ENCODE measurements at places on chromosomes 5 and 9.

DNA sequence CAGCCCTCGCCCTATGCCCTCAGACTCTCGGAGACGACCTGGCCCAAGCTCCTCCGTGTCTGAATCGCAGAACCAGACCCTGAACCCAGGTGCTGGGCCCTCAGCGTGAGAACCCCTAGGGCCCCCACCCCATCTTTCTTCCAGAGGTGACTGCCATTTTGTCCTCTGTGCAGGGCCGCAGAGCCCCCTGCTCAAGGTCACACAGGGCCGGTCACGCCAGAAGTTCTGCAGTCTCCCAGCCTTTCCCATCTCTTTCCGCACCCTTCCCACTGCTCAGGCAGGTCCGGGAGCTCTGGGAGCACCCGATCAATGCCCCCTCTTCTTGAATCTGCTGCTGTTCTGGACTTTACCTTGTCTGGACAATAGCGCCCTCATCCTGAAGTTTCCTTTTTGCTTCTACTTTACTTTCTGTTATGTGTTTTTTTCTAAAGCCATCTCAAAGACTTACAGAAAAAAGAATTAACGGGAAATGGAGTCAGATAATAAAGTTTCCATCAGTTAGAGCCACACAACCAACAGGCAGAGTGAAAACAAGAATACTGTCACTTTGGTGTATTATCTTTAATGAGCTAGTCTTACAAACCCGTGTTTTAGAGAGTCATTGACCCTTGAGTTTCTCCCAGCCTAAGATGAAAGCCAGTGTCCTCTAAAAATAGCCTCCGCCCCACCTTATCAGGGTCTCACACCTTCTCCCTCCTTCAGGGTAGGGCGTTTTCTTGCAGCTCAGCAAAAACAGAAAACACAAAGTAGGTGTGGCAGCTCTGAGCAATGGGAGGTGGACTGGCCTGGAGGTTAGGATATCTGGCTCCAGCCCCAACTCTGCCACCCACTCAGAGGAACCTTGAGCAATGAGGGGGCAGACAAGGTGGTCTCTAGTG lies 1.8 kb downstream of the TMOD1 start:
- no peak for DNase-seq

DNA sequence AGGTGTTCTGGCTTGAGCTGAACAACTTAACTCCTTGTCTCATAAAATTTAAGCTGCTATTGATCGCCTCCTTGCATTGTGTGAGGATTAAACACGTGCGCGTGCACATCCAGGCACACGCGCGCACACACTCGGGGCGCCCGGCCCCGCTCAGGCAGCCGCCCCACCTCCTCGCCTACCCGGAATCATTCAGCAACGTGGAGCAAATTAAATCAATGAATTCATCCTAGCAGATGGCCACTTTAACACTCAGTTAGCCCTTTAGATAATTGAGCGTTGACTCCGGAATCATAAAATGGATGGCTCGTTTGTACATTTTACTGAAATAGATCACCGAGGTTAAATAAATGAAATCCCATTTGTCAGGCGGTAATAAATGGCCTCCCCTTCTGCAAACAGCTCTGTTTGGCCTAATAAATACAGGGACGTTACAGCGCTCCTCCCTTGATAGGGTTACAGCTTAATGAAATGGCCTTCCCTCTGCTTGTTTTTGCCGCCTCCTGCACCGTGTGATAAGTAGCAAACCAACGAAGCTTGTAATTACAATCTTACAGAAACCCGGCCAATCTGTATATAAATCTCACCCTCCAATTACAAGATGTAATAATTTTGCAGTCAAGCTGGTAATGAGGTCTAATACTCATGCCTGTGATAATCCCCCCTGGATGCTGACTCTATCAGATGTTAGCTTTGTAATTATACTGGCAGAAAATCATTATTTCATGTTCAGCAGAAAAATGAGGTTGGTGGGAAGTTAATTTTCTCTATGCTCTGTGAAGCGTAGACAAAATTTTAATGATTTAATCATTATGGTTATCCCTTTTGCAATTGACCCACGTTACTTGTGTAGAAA lies 229.7 kb upstream of the IRX4 start:
- no peak for DNase-seq

DNA sequence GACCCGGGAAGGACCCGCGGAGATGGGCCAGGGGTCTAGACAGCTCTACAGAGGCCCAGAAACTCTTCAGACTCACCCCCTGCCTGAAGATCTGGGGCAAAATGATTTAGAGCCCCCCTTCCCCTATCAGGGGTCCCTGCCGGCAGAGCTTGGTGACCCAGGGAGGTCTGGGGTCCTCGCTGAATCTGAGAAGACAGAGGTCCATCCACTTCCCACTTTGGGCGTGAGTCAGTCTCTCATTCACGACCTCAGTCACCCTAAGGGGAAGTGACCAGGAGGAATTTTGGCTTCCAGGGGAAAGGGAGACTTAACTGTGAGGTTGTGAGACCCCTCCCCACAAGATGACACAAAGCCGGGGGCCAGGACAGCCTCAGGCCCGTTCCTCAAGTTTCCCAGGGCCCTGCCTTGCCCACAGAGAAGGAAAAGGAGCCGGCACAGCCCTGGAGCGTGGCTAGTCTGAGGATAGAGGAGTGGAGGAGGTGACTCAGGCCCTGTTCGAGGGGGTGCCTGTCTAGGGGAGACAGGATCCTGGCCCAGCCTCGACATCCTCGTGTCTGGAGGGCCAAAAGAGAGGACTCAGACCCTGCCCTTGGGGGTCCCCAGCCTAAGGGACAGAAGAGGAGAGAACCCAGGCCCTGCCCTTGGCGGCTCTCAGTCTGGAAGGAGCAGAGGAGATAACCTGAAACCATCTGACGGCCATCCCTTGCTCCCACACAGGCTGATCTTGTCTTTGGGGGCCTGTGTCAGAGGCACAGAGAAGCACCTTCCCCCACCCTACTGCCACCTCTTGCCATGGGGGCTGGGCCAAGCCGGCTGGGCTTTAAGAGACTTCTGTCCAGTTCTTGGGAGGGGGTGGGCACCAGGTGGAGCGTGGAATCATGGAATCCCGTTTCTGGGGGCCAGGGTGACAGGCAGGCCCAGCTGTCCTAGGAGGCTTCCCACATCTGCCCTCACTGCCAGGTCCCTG lies 889 bp downstream of the PDLIM4 start:
- no peak for DNase-seq

- DNase-seq, result no peak
Measured at GRCh38 chr9:95627802-95628201, 111.0 kb upstream of the PTCH1 start.

- peak; percentile 73 for DNase-seq
Measured at GRCh38 chr9:124840300-124840833, 12.9 kb upstream of the WDR38 start.

DNA sequence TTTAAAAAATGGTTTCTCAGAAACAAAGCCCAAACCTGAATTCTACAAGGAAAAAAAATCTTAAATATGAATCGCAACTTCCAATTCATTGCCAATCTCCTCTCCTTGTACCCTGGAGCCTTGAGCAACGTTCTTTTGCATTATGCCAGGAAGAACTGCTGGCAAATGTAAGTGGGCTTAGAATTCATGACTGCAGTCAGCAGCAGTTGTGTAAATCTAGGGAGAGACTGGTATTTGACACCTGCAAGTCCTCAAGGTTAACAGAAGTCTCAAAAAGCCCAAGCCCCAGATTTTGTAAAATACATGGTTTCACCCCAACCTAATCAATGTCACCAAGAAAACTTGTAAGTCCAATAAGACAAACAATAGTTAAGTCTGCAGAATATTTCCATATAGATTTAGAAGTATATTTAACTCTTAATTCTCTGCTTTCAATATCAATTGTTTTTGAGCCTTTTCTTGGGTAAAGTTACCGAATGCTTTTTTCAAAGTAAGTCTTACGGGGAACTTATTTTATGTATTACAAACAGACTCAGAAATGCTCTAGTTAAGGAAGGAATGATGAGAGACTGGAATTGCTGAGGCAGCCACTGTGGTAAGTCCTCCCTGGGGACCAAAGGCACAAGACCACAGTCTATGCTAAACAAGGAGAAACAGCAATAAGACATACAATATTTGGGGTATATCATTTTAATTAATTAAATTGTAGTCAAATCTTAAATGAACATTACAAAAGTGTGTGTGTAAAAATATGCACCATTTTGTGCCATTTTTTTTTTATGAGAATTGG lies 31.3 kb downstream of the ELL2 start:
- no peak for DNase-seq

DNA sequence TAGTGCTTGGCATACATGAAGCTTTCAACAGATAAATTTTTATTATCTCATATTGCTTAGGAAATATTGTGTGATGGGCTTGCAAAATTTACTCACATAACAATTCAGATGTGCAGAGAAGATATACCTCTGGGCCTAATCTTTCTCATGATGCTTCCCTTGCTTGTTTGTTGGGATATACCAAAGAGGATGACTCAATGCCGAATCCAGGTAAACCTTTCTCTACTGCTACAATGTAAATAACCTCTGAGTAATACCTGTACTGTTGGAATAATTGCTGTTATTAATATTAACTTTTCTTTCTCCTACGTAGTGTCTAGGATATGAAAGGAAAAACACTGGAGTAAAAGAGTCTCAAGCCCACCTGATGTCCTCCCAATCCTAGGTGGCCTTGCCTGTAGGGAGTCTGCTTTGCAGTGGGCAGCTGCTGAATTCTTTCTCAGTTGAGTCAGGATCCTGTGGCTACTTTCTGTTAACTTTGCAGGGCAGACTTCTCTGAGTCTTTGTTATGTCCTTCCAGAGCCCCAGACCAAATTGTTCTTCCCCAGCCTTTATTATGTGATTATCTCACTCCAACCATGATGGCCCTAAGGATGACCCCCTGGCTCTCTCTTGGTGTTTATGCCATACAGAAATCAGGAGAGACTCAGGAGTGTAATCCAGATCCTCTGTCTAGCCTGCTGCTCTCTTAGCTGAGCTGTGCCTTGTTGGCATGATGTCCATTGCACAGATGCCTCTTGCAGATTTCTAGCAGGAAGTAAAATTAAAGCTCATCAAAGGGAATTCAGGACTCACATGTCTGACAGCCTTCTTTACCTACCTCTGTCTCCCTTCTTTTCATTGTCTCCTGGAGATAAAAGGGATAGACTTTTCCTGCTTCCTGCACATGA lies 208.1 kb downstream of the SNX18 start:
- no peak for DNase-seq

GRCh38 chr9:83956086-83956435 lies 24.0 kb downstream of the HNRNPK start:
- DNase-seq, result no peak

DNA sequence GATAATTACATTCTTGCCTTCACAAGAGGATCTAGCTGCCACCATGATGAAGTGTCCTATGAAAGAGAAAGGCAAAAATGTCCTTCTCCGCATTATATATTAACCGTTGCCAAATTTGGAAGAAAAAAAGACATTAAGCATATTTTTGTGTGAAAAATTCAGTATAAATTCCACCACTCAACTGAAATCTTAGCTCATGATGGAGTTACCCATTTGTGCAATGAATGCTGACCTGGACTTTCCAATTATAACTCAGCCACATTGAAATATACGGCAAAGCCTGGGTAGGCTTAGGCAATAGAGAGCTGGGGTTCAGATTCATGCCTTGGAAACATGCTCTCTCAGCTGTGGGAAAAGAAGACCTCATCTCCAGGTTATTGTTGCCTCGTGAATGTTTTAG lies 71.3 kb upstream of the VCAN start:
- DNase-seq, result no peak

GRCh38 chr9:93177676-93178075 lies 6.3 kb upstream of the WNK2 start:
- no peak for DNase-seq

- DNase-seq, result no peak
Measured at GRCh38 chr5:96150007-96150406, 188.4 kb upstream of the ELL2 start.

DNA sequence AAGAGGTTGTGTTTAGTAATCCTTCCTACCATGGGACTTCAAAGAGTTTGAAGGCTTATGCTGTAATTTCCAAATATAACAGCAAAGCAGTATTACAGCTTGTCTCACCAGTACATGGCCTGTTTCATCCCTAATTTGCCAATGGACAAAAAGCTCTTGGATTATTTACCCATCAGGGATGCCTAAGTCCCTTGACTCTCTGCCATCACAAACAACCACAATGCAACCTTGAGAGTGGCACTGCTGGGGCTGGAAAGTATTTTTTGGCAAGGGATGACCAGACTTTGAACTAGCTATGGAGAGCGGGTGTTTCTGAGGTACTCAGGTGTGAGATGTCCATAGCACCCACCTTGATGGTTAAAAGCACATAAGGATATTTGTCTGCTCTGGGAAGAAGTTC lies 9.1 kb downstream of the MAMDC2 start:
- no peak for DNase-seq

- no peak for DNase-seq
Measured at GRCh38 chr5:177425196-177425800, 1.2 kb upstream of the GRK6 start.

GRCh38 chr5:114450437-114450836 lies 88.6 kb downstream of the KCNN2 start:
- DNase-seq, result peak; percentile 89

- DNase-seq, result no peak
Measured at GRCh38 chr9:125447202-125447802, 185.7 kb downstream of the GAPVD1 start.

- DNase-seq, result no peak
Measured at GRCh38 chr9:100938507-100938906, 90.0 kb upstream of the PLPPR1 start.

DNA sequence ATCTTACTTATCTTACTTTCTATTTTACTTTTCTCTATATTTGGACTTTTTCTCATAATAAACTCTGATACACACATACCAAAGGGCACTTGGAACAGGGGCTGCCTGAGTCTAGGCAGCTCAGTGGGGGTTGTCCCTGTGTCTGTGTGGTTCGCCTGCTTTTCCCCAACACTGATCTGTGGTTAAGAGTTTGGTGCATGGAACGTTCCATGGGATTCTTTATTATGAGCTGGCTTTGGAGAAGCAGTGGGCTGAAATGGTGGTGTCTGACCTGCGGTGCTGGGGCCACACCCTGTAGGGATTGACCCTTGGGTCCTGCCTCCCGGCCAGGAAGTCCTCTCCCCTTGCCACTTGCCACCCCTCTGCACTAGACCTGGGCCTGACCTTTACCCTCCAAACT lies 47.4 kb downstream of the ANKRD33B start:
- no peak for DNase-seq

- DNase-seq, result peak; percentile 89
Measured at GRCh38 chr9:87119328-87119881, 172.1 kb upstream of the GAS1 start.

- DNase-seq, result peak; percentile 73
Measured at GRCh38 chr5:151718153-151718552, 31.4 kb upstream of the SPARC start.

Measured in muscle of back (tissue), 13 donors.